GM23338 (cell line): ENCODE measurements at places on chromosomes 5 and 9. TPM values are rescaled to one million over a fixed set of nuclear protein-coding genes. Genes with fewer than 3 reads are reported as not detected.

The ADAMTS19 gene
- total RNA-seq = 27.4 and 37.9 TPM in 2 replicates

The ZNF462 gene
- 87.8 and 101 TPM in 2 replicates for total RNA-seq

The PCDHGC4 gene
- 2.3 and 3.0 TPM in 2 replicates for total RNA-seq

The PTGR1 gene
- 21.9 and 24.7 TPM in 2 replicates for total RNA-seq

The EDIL3 gene
- total RNA-seq = 59.9 and 61.9 TPM in 2 replicates

The NOL6 gene
- total RNA-seq = 54.1 and 58.4 TPM in 2 replicates

The ZDHHC11B gene
- total RNA-seq = 1.2 and 1.3 TPM in 2 replicates

The NEURL1B gene
- total RNA-seq = 11.4 and 13.3 TPM in 2 replicates

The IFNB1 gene
- not detected in 2 replicates for total RNA-seq

GRCh38 chr9:96232539-96233241 is 69.3 kb downstream of the HSD17B3 start:
- peak; percentile 78 for DNase-seq

GRCh38 chr9:88258024-88258423 is 119.7 kb upstream of the SPATA31C2 start:
- no peak for DNase-seq

DNA sequence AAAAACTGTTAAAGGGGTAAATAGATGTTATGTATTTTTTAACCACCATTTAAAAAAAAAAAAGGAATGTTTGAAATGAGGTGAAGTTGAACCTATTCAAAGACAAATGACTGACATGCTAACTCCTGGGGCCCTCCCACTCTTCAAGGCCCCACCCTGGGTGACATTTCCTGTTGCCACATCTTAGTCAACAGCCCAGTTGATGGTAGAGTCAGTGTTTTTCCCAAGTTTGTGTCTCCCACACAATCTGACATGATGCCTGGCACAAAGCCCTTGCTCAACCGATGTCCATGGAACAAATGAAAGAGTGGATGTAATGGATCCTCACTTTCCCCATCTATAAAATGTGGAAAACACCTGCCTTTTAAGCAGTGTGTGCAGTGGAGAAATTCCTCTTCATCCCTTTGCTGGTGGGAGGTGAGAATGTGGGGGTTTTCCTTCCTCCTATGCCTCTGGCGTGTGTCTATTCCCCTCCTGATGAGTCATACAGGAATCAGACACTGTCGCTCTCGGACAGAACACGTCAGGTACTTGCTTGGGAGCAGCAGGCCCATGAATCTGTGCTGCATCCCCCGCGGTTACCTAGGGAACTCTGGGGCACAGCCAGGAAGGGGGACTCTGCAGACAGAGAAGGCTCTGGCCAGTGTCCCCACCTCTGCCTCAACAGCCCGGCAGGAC is 13.7 kb upstream of the ADRA1B start:
- DNase-seq = no peak

GRCh38 chr5:65078331-65078730 is 309.6 kb downstream of the CWC27 start:
- DNase-seq = no peak

DNA sequence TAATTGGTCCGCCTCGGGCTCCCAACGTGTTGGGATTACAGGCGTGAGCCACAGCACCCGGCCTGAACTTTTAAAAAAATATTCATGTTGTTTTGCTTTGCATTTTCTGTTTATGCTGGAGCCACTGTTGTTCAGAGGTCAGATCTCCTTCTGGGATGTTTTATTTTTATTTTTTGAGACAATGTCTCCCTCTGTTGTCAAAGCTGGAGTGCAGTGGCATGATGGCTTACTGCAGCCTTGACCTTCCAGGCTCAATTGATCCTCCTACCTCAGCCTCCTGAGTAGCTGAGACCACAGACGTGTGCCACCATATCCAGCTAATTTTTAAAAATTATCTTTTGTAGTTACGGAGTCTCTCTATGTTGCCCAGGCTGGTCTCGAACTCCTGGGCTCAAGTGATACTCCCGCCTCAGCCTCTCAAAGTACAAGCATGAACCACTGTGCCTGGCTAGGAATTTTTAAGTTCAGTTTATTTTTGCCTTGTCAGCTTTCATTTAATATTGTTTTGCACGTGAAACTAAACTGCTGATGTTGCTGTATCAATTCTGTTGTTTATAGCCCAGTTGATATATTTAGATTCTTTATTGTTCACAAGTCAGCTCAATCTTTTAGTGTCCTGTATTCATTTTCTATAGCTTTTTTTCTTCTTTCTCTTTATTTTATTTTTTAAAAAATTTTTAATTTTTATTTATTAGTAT is 13.7 kb downstream of the TMEFF1 start:
- no peak for DNase-seq

- DNase-seq = no peak
These were observed 15.0 kb downstream of the FAM193B start for GRCh38 chr5:177539411-177539810.
